EH (cell line): ENCODE measurements at places on chromosomes 12 and 14.

DNA sequence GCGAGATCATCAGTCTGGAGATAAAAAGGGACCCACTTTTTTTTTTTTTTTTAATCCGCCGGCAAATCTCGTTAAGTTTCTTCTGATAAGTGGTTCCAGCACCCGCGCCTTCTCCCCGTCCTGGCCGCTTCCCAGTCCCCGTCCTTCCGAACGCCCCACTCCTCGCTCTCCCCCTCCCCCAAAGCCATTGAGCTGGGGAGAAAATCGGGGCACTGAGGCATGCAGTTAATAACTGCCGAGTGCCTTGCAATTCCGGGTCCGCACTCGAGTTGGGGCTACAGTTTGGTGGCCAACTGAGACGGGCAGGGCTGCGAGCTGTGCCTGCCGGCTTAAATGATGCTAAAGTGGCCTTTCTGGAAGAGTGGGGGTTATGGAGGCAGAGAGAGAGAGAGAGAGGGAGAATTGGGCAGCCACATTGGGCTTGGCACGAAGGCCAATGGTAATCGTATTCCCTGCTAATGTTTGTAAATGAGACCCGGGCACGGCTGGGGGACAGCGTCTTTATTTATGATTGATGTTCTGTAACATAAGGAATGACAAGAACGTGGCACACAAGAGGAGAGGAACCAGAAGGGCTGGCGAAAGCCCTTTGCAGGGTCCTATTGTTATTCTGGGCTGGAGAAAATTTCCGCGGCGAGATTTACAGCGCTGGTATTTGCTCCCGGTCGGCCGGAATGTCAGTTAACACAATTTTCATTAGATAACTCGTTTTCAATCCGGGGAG lies 115.4 kb upstream of the MYL2 start:
- no peak for DNase-seq

DNA sequence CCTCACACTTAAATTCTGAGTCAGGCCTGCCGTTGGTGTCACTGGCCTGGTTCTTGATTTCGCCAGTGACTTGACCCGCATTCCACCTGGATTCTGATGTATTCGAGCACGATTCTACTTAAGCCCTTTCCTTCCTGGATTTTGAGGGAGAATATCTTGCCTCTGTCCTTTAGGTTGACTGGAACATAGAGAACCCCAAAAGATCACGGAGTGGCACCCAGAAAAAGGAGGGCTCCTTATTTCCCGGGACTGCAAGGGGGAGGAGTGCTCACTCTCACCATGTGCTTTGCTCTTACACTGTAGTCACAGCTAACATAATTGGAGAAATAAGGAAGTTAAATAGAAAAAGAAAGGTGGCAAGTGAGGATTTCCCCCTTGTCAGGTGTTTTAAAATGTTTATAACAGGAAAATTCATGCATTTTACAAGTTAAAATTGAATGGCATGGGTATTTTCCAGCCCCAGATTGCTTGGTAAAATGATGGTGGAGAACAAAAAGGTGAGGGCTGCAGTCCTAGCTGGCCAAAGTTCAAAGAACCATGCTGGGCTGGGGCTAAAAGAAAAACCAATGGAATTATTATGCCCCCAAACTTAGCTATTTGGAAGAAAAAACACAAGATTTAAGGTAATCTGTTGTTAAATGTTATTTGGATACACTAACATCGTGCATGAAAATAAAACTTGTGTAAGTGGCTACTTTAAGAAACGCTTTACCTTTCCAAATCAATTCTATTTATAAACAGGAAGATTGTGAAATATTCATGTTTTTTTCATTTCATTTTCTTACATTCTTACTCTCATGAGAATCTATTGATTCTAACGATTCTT lies 8.9 kb downstream of the FOXA1 start:
- DNase-seq, result no peak

DNA sequence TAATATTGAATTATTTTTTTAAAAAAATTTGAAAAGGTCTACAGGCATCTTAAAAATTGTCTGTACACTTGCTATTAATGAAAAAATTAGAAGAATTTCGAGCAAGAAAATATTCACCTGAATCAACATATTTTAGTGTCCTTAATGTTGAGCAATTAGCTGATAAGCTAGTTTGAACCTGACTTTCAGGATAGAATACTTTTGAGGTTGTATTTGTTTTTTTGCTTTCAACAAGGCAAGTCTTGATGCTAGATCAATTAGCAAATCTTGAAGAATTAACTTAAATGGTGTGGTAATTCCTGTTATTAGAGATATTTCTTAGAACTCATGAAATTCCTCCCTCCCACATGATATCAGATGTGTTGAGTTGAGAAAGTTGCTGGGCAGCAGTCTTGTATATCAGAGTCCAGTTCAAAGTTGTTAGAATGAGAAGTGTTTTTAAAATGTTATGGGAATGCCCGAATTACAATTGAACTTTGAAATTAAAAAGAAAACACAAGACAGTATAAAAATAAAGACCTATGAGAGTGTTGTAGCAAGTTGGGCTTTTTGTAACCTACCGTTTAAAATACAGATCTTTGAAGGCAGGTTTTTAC lies 119.2 kb downstream of the TRMT5 start:
- DNase-seq, result no peak

GRCh38 chr12:75099210-75099609 lies 110.4 kb downstream of the KCNC2 start:
- no peak for DNase-seq

DNA sequence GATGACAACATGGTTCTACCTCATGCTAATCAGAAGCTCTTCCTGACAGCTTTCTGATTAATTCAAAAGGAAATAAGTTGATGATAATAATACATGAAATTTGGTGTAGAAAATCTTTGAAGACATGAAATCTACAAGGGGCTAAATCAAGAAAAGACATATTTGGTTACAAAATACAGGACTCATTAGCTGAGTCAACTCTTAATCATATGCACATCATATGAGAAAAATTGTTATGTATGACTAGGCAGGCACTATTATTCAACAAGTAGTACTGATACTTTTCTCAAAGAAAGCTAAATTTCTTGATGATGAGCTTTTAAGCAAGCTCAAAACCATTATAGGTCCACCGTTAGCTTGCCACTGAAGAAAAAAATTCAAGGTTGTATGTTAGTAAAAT lies 7.1 kb downstream of the ABCC9 start:
- peak; percentile 31 for DNase-seq

DNA sequence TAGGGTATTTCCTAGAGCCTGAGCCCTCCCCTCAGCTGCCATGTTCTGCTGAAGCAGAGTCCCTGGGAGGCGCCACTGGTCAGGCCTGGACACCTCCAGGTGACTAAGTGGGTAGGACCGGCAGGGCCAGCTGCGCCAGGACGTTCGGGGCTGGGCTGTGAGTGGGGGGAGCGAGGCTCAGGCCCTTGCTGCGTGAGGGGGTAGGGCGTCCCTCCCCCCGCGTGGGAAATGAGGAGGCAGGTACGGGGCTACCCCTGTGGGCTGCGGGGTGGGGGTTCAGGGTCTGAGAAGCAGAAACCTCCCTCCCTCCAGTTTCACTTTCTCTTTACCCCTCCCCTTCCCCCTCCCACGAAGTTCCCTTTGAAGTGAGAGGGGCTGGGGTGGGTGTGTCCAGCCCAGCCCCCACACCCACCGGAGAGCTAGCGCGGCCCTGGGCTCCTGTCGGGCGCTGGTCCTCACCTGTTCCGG lies 22.1 kb upstream of the KIF26A start:
- no peak for DNase-seq

- DNase-seq, result no peak
These were observed 8.8 kb downstream of the TAMALIN start for GRCh38 chr12:52015532-52016041.

DNA sequence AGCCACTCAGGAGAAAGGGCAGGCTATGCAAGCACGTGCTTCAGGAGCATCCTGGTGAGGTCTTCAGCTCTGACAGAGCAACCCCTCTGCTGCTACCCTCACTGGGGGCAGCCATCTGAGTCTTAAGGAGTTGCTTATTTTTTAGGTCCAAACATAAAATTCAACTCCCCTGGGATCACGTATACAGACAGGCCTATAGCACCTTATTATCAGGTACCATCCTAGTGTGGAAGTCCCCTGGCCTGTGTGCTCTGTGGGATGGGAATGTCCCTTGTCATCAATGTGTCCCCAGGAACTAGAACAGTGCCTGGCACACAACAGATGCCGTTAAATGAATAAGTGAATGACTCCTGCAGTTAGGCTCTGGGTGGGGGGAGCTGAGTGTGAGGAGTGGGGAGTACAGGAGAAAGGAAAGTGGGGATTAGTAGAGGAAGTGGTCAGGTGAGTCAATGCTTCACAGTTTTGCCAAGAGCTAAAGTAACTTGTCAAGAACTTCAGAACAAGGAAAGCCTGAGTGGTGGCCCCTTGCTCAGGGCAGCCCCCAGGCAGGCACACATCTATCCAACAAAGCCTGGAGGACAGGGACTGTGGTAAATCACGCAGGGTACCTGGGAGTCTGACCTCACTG lies 33.5 kb downstream of the DAD1 start:
- no peak for DNase-seq

DNA sequence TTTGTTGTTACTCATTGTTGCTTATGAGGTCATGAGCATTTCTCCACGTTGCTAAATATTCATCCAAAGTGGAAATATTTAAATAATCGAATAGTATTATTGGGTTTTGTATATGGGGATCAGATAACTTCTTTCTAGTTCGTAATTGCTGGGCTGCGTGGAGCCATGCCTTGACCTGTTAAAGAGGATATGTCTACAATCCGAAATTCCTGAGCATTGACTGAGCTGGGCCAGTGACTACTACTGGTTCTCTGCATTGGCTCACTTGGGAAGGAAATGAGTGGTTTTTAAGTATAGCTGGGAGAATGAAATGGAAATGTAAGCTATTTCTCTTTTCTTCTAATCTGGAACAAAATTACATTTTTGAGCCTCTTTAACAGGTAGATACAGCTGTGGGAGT lies 163.2 kb downstream of the RPL10L start:
- no peak for DNase-seq

DNA sequence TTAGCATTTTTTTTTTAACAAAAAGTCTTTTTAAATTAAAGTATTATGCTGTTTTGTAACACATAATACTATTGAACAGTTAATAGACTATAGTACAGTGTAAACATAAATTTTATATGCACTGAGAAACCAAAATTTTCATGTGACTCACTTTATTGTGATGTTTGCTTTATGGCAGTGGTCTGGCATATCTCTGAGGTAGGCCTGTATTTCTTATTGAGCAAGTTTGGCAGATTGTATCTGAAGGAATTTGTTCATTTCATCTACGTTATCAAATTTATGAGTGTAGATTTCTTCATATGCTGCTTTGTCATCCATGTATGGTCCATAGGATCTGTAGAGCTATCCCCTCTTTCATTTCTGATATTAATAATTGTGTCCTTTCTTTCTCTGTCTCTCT lies 78.8 kb upstream of the PDE3A start:
- DNase-seq, result no peak

DNA sequence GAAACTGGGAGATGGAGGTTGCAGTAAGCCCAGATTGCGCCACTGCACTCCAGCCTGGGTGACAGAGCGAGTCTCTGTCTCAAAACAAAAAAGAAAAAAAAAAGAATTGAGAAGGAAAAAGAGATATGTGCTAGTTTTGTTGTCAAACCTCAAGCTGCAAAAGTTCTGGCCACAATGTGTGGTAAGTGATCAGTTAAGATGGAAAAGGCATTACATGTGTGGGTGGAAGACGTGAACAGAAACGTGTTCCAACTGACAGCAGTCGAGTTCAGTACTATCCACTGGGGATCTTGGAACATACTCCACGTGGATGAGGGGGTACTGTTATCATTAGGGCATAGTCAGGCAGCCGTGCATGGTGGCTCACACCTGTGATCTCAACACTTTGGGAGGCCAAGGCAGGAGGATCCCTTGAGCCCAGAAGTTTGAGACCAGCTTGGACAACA lies 17.3 kb downstream of the GPR68 start:
- no peak for DNase-seq
